AG04449 (cell line): ENCODE measurements at places on chromosomes 4 and X.

GRCh38 chr4:4781936-4782707 lies 77.3 kb upstream of the MSX1 start:
- no peak for DNase-seq

DNA sequence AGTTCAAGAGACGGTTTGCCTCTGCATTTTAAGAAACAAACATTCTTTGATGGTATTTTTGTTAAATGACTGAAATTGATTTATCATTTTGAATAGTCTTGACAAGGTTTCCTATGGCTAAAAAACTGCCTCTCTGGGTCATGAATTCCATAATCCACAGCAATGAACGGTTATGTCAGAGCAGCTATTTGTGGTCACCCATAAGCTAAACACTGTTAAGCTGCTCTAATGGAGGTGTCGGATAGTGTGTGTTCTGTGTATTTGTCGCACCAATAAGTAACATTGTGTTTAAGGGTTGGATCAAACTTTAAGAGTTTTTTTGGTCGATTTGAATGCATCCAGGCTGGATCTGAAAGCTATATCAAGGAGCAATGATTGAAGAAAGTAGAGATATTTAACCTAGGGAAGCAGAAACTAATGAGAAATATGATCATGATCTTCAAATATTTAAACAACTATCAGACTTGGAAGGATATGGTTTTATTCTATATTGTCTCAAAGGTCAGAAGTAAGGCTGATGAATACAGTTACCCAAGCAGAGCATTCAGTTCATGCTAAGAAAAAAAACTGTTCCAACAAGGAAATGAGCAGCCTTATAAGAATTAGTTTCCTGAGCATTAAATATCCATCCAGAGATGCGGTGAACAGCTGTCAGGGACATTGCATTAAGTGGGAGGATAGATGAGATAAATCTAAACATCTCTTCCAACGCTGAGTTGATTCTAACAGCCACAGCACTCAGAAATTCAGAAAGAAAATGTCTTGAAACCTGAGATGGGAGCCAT lies 232.3 kb upstream of the RPS6KA3 start:
- no peak for DNase-seq

- DNase-seq = no peak
Observed at GRCh38 chr4:150021483-150021882, 56.8 kb upstream of the DCLK2 start.

GRCh38 chr4:86977621-86978184 lies 42.9 kb downstream of the AFF1 start:
- peak; percentile 23 for DNase-seq
